ENCODE measurements at places on chromosomes 7 and 10. TPM values are rescaled to one million over a fixed set of nuclear protein-coding genes. Genes with fewer than 3 reads are reported as not detected.

DNA sequence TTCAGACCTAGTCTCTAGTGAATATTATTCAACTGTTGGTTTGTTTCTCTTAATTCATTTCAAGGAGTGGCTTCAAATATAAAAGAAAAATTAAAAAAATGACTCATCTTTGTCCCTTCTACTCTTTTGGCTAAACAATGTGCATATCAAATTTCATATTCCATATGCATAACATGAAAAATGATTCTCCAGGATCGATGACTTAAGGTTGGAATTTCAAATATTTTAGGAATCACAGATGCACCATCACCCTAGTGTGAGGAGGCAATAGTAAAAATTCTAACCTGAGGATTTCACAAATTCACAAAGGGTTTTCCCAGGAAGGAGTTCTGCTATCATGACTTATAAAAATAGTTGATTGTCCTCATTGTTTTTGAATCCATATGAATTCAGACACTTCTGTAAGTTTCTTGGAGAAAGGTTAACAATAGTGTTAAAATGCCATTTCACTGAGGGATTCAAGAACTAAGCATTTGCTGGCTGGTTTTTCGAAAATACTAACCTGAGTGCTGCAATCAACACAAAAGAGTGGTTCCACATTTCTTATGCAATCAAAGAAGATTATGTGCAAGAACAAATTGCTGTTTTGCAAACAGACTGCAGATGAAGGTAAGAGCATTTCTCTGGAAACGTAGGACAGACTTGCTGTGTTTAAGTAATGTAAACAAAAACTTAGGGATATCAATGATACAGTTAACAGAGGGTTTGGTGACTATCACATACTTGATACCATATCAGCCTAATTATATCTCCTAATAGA lies 547.5 kb upstream of the LRRTM3 start:
- no peak for DNase-seq

- no peak for DNase-seq
Observed at GRCh38 chr7:90958647-90959046, 305.6 kb upstream of the FZD1 start.

DNA sequence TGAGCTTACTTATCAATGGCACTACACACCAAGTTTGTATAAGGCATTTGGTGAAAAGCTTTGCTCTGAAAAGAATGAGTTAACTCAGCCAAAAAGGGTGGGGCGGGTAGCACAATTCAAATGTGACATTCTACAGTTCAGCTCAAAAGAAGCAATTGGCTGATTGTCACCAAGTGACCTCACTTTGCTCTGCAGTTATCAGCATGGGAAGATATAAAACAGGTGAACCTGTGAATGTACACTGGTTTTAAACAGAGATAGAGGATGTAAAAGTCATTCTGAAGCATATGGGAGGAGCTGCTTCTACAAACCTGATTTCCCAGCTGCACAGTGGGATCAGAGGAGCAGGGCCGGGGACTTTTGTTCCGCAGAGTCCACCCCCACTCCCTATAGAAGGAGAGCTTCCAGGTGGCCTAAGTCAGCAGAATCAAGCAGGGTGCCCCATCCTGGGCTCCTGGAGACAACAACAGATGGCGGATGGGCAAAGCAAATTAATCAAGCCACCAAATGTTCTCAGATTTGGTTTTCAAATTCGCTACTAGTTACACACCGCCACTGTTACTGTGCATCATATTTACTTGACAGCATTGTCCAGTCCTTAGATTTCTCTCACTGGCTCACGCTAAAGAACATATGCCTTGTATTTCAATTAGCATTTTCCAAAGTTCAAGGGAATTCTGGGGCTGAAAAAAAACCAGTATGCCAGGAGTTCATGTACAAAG lies 27.5 kb upstream of the NPVF start:
- no peak for DNase-seq

DNA sequence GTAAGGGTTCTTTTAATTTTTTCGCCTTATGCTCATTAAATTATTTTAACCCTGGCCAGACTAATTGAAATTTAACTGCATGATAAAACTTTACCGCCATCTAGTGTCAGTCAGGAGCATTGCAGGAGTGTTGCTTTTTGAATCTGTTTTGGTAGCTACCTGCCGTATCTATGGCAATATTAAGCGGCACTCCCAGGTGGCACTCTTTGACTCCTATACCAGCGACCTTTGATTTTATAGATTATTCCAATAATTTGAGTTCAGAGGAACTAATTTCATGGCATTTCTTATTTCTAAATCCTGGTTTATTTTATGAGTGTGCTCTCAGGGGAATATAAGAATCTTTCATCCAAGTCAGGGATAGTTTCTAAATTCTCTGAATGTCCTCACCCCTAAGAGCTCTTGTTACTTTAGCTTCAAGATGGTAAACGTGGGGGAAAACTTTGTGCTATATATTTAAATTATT lies 198.9 kb downstream of the REEP3 start:
- peak; percentile 60 for DNase-seq

- peak; percentile 67 for DNase-seq
Observed at GRCh38 chr10:75165684-75166622, 44.6 kb upstream of the VDAC2 start.

DNA sequence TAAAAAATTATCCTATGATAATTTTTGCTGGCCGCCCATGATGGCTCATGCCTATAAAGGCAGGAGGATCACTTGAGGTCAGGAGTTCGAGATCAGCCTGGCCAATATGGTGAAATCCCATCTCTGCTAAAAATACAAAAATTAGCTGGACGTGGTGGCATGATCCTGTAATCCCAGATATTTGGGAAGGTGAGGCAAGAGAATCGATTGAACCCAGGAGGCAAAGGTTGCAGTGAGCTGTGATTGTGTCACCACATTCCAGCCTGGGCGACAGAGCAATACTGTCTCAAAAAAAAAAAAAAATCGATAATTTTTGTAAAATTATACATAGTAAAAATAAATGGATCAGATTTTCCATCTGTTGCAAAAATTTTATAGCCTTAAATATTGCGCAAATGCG lies 31.7 kb upstream of the CDK14 start:
- DNase-seq = no peak

DNA sequence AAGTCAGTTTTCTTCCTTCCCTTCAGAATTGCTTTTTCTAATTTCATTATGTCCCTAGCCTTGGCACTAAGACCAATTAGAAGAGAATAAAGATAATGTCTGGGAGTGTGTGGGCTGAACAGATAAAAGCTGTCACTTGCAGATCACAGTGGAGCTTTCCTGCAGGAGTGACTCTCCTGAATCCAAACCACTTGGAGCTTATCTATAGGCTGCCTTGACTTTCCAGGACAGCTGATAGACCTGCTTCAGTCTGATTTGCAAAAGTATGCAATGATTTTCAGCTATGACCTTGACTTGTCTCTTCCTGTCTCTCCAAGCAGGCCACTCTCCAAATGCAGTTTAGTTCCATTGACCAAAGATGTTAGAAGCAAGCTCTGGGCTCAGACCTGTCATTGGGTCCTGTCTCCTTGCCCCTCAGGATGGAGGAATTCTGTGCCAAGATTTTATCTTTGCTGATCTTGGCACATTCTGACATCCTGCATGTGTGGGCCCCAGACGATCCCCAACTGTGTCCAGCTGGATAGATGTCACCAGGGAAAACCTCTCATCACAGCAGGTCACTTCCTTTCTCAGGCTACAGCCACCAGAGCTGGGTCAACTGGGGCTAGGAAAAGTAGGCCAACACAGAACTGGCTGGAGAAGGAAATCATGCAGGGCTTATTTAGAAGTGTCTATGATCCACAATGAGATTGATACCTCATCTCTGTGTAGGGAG lies 120.9 kb upstream of the ZNF438 start:
- no peak for DNase-seq

- DNase-seq = no peak
Observed at GRCh38 chr7:117791877-117792780, 81.1 kb downstream of the CTTNBP2 start.

- DNase-seq = no peak
Observed at GRCh38 chr7:726854-727103, 280 bp downstream of the DNAAF5 start.

DNA sequence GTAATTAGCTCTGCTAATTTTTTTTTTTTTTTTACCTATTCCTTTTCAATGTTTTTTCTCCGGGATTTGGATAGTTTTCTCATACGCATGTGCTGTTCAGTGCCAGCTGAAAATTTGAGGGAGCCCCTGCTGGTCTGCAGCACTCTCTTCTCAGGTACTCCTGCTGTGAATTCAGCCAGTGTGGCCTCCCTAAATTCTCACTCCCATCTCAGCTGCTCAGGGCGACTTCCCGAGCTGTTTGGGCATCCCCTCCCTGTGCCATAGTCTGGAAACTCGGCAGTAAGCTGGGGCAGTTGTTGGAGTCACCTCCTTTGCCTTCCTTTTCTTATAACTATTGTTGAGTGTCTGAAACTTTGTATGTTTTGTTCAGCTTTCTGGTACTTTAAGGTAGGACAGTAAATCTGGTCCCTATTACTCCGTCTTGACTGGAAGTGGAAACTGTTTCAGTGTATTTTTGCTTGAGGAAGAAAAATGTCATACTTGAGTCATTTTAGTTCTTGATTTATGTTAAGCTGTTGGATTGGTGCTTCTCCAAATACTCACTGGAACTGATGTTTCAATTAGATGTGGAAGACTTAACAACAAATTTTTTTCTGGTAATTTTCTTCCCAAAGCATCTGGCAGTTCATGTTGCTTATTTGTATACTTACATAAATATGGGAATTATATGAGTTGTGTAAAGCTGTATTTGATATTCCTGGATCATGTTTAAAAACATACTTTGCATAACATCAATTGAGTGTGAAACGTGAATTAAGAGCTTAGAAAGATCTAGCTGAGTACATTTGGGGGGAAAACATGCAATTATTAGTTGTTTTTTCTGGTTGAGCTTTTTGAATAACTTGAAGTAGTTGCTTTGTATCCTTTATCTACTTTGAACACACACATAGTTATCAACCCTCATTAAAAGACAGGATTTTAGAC lies 33.7 kb downstream of the MINPP1 start:
- no peak for DNase-seq

GRCh38 chr7:83161899-83162401 lies 734 bp downstream of the PCLO start:
- DNase-seq = peak; percentile 6

DNA sequence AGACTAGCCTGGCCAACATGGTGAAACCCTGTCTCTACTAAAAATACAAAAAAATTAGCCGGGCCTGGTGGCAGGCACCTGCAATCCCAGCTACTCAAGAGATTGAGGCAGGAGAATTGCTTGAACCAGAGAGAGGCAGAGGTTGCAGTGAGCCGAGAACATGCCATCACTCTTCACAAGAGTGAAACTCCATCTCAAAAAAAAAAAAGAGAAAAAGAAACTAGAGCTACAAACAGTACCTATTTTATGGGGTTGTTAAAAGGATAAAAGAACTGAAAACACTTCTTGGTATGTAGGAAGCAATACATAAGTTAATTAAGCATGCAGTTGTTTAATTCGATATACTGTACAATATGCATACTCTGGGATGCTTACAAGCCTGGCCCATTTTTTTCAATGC lies 216.9 kb downstream of the SORCS1 start:
- DNase-seq = no peak

- DNase-seq = no peak
Observed at GRCh38 chr7:46739518-46740234, 818.6 kb upstream of the IGFBP3 start.

GRCh38 chr10:74008212-74008731 lies 10.4 kb downstream of the VCL start:
- peak; percentile 60 for DNase-seq

DNA sequence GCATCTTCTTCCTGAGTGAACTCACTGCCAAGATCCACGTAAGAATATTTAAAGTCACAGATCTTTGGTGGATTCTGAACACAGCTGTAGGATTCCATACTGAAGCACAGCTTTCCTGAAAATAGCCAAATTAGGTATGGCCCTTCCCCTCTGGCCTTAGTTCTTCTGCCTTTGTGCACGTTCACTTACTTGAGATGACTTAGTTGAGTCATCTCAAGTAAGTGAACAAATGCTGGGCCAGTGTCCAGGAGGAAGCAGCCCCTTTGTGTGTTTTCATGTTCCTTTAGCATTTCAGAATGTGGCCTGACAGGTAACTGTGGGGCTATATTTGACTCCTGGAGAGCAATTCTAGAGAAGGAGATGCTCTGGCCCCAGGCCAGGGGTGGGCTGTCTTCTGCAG lies 51.5 kb downstream of the CCNY start:
- DNase-seq = peak; percentile 21

DNA sequence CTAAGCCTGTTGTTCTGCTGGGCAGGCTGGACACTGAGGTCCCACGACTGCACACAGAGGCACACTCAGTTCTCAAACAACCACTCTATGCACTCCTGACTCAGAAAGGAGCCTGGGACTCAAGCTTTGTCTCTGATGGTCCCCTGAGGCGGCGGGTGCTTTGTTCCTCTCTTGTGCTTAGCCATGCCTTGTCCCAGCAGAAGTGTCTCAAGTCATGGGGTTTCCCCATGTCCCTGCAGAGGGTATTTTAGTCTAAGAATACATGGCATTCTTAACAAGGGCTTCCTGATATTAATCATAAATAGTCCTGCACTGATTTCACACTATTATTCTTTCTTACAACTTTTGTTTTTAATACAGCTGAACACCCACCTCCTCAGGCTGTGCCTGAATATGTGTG lies 72.5 kb downstream of the CXCL12 start:
- DNase-seq = no peak

DNA sequence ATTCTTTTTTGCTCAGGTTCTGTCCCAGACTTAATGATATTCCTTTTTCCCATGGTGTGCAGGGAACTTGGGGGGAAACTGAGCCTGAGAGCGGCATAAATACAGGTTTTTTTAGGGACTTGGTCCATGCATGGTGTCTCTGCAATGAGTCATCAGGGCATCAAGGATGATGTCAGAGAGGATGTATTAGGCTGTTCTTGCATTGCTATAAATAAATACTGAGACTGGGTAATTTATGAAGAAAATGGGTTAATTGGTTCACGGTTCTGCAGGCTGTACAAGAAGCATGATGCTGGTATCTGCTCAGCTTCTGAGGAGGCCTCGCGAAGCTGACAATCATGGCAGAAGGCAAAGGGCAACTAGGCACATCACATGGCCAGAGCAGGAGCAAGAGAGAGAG lies 185.4 kb downstream of the RAB11FIP2 start:
- DNase-seq = no peak

- DNase-seq = no peak
Observed at GRCh38 chr7:151903249-151904032, 26.5 kb upstream of the PRKAG2 start.

DNA sequence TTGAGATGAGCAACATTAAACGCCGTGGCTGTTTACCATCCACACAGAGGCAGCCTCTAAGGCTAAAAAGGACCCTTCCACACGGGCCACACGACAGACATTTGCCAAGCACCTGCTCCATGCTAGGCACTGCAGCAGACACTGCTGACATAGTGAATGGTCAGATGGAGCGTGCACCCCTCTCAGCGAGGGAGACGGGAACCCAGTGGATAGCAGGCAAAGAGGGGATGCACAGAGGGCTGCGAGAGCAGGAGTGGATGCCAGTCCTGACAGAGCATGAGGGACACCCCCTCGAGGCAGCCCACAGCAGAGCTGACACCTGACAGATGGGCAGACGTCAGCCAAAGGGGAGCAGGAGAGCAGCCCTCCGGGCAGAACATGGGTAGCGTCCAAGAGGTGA lies 5.6 kb upstream of the STK32C start:
- DNase-seq = no peak

- no peak for DNase-seq
Observed at GRCh38 chr10:114957122-114957521, 19.1 kb downstream of the TRUB1 start.

HYAL4 gene
- total RNA-seq = not detected

OTUD1 gene
- 2.0 TPM for total RNA-seq

CYP2E1 gene
- total RNA-seq = 1.2 TPM

DGKI gene
- total RNA-seq = 21.6 TPM

OR6V1 gene
- total RNA-seq = not detected

SLC26A5 gene
- not detected for total RNA-seq

CTNNA3 gene
- not detected for total RNA-seq
